ENCODE measurements at places on chromosomes 4 and X.

- no peak for DNase-seq
These were observed 6.5 kb upstream of the RBBP7 start for GRCh38 chrX:16876696-16877095.

DNA sequence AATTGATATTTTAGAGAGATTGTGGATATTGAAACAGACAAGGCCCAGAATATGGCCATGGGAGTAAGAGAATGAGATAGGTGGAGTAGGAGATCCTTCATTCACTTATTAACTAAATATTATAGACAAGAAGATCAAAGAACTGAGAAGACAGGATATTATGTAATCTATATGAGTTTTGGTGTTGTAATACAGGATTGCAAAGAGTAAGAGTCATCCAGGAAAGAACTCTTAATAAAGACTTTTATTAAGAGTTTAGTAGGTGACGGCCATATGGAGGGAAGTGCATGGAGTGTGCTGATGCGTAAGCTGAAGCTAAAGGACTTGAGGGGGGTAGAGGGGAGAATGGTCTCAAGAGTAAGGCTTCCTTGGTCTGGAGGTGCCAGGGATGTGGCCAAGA is 153.7 kb downstream of the VEGFC start:
- DNase-seq = no peak

- DNase-seq = no peak
These were observed 52.8 kb upstream of the PPP3CA start for GRCh38 chr4:101400096-101400495.

DNA sequence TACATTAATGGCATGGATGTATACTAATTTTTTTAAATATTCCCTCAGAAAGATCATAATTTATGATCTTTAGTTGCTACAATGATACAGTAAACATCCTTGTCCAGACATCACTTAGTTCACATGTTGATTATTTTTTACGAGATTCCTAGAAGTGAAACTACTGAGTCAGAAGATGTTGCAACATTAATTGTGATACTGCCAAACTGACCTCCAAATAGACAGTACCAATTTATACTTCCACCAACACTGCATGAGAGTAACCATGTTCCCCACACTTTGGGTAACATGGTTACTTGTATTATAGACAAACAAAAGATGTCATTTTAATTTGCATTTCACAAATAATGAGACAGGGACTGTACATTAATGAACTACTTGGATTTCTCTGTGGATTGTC is 19.6 kb downstream of the RCHY1 start:
- no peak for DNase-seq

- DNase-seq = no peak
These were observed 1132.3 kb upstream of the PCDH10 start for GRCh38 chr4:132016703-132017350.

GRCh38 chr4:173652283-173652931 is 122.4 kb upstream of the HAND2 start:
- no peak for DNase-seq

- no peak for DNase-seq
These were observed 536.0 kb upstream of the PRKX start for GRCh38 chrX:4249401-4249800.

GRCh38 chrX:9153300-9153699 is 119.4 kb upstream of the FAM9B start:
- DNase-seq = no peak

GRCh38 chr4:122759639-122760310 is 27.3 kb downstream of the BBS12 start:
- no peak for DNase-seq

GRCh38 chr4:5330339-5330989 is 279.2 kb downstream of the STK32B start:
- DNase-seq = no peak

DNA sequence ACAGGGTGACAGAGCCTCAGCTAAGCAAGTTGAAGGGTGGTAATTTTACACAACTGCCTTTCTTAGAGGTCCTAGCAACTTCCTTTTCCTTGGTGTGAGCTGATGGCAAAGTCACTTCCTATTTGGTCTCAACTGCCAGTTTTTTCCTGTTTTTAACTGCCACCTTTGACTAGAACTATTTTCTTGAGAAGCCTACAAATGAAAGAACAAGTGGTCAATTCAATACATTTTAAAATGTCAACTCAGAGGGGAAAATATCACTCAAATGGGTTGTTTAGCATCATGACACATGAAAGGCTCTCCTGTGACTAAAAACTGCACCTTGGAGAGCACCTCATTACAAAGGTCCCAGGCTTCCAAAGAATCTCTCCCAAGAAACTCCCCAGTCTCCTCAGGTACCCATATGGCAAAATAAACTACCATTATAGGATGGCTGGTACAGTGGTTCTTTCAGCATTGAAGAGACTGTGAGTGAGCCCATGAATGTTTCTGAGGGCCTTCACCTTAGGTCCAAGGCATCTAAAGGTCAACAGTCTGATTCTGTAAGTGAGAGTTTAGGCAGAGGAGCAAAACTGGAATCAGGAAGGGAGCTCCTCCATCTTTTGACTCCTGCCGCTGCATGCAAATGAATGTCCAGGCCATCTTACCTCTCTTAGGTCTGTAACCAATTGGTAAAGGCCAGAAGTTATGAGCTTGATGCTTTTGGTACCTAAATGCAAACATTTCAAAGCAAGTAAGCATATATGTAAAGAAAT is 5.5 kb upstream of the STK26 start:
- no peak for DNase-seq

DNA sequence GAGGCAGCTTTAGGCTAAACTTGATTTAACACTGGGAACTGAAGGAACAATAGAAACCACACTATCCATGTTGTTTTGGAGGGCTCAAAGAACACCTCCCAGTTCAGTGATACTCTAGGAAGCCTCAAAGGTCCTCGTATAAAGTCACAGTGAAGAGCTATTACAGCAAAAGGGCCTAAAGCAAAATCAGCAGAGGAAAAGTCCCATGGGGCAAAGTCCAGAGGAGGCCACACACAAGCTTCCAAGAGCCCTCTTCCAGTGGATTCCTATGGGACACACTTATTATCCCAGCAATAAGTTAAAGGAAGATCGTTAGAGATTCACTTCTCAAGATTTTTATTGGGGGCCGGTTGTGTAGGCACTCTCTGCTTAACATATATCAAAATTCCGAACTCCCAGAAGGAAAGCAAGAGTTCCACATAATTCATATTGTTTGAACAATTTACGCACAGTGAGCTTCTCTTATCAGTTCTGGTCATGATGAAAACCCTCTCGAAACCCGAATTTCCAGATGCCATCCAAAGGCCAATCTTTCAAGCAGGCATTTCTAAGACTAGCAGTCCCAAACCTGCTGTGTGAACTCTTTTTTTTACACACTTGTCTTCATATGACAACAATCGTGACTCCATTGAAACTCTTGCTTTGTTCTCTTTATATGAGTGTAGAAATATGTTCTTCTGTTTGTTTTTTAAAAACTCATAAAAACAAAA is 53.7 kb downstream of the ANXA5 start:
- DNase-seq = no peak

GRCh38 chr4:168856312-168856711 is 153.7 kb downstream of the CBR4 start:
- no peak for DNase-seq

GRCh38 chr4:53559021-53559620 is 32.2 kb downstream of the LNX1 start:
- no peak for DNase-seq

GRCh38 chr4:158841540-158841939 is 72.7 kb downstream of the FNIP2 start:
- DNase-seq = no peak

DNA sequence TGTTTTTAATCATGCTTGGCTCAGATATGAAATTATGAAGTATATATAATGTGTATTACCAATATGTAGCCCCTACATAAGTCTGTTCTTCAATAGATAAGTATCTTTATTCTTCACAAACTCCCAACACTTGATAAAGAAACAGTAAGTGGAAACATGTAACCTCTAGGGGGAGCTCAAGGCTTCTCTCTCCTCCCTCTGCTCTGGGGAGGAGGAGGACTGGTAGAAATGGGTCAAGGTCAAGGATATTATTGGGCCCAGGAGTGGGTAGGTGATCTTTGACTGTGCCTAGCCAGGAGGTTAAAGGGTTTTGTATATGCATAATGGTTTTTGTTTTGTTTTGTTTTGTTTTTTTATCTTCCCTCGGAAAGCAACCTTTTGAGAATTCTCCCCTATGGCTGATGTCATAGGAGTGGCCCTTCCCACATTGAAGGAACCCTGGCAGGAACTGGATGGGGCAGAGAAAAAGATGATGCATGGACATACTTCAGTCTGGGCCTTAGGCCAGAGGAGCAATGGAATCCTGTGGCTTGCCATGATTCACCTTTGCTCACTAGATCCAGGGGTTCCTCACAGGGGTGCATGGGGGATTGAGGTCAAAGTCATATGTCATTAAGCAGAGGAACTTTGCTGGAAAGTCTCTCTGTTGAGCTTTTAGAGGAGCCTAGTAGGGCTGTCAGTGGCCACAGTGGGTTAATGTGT is 460.3 kb downstream of the MID1IP1 start:
- no peak for DNase-seq

Data from stimulated activated CD8-positive, alpha-beta memory T cell treated with anti-CD3 and anti-CD28 coated beads, Interleukin-7, amount 100 ng/mL, for 4 hours (primary cell).